ENCODE measurements at places on chromosomes 5 and 9.

- no peak overlapping the region for H3K27ac ChIP-seq
- H3K27me3 ChIP-seq: no peaks in the 10 kb centered on the region
- no peaks in the 10 kb centered on the region for H3K4me1 ChIP-seq
- DNase-seq: peak; percentile 59
- H3K4me3 ChIP-seq: no peak overlapping the region
These were observed 599.8 kb upstream of the BRINP1 start for GRCh38 chr9:119968836-119969707.

GRCh38 chr5:77925503-77925902, 149.4 kb upstream of the TBCA start:
- H3K36me3 ChIP-seq: no peaks in the 10 kb centered on the region
- peaks cover 37% of the 10 kb centered on the region for H3K27me3 ChIP-seq
- no peak for DNase-seq
- H3K4me1 ChIP-seq: no peaks in the 10 kb centered on the region

GRCh38 chr5:81601919-81602318, 149.0 kb downstream of the SSBP2 start:
- no peak overlapping the region for H3K27ac ChIP-seq
- no peak for DNase-seq
- peaks cover 2% of the 10 kb centered on the region for H3K4me1 ChIP-seq
- peaks cover 7% of the 10 kb centered on the region for H3K36me3 ChIP-seq
- no peaks in the 10 kb centered on the region for H3K27me3 ChIP-seq

DNA sequence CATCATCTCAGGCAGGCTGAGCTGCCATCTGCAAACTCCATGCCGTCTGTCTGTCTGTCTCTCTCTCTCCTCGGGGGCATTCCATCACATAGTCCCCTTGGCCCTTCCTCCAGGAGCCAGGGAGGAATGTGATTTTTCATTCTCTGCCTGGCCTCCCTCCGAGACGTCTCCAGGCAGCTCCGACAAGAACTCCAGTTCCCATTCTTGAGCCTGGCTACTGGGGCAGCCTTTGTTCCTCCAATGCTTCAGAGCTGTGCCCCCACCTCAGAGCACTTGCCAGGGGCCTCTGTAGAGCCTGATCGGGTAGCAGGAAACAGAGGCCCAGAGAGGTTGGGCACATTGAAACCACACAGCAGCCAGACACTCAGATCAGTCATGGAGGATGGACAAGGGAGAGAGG, 74.0 kb downstream of the COL27A1 start:
- peaks cover 10% of the 10 kb centered on the region for H3K27me3 ChIP-seq
- H3K4me3 ChIP-seq: no peak overlapping the region
- no peaks in the 10 kb centered on the region for H3K36me3 ChIP-seq
- no peaks in the 10 kb centered on the region for H3K4me1 ChIP-seq
- DNase-seq: no peak

DNA sequence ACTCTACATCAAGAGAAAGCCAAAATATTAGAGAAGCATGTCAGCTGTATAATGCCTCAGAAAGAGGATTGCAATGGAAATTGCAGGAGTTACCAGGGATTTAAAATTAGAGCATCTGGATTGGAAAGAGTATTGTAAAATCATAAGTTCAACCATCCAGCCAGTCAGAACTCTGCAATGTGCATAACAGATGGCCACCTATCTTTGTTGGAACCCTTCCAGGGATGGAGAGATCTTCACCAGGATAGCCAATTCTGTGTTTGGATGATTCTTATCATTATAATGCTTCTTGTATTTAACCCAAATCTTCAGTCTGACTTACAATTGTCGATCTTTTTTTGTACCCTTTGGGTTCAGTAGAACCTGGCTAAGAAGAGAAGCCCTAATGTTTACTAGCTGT, 164.4 kb downstream of the TLR4 start:
- no peak for DNase-seq
- H3K27ac ChIP-seq: no peak overlapping the region
- H3K36me3 ChIP-seq: no peaks in the 10 kb centered on the region
- no peak overlapping the region for H3K4me3 ChIP-seq
- peaks cover 5% of the 10 kb centered on the region for H3K27me3 ChIP-seq
- H3K4me1 ChIP-seq: no peaks in the 10 kb centered on the region

- no peaks in the 10 kb centered on the region for H3K4me1 ChIP-seq
- DNase-seq: no peak
- H3K4me3 ChIP-seq: no peak overlapping the region
- H3K36me3 ChIP-seq: no peaks in the 10 kb centered on the region
- no peak overlapping the region for H3K27ac ChIP-seq
- no peaks in the 10 kb centered on the region for H3K27me3 ChIP-seq
These were observed 75.1 kb downstream of the MAT2B start for GRCh38 chr5:163580516-163580915.

Data from activated CD8-positive, alpha-beta memory T cell treated with anti-CD3 and anti-CD28 coated beads, Interleukin-2, amount 10 ng/mL, durations not matched to agents 7 days and 5 days (primary cell).